ENCODE measurements at places on chromosomes 7 and 10.
A peak's percentile ranks its signal among the peaks of the same experiment; 100 is the strongest.

DNA sequence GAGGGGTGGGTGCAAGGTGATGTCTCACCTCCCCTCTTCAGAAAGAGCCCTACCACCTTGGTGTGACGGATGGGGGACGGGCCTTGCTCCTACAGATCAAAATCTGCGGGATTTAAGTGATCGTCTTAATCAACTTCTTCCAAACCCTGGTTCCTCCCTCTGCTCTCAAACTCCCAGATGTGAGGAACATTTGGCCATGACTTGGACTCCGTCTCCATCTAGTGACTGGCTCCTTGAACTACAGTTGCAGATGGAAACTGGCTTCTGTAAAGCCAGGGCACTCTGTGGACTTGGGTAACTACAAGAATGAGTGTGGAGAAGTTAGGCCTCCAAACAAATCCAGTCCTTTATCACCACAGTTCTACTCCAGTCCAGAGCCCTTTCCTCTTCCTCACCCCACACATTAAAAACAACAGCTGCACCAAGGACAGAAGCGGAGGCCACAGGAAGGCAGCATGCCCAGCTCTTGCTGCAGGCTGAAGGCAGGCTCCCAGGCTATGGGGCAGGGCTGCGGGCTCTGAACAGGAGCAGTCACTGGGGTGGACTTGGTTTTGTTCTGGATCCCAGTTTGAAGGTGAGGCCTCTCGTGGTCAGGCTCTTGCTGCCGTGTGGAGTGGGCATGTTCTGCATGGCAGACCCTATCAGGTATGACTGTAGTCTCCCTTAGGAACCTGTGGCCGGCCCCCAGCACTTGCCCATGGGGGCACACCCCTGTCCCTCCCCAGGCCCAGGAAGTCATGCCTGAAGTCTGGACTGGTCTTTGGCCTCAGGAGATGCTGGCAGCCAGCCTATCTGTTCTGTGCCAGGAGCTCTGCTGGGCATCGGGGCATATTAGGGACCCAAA, 79.4 kb downstream of the VWC2 start:
- DNase-seq: peak; percentile 12

DNA sequence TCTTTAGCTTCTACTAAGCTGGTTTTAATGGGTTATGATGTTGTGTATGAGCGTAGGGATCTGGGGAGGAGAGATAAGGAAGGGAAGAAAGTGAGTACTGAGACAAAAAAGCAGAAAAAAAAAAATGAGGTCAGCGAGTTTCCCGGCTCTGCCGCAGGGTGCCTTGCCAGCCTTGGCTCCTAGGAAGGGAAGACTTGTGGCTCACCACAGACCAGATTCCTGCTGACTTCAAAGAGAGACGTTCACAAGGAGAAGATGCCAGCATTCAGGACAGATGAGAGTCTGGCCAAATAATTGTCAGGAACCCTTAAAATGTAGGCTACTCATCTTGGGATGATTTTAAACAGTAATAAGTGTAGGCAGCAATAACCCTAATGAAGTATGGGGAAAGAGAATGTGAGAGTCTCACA, 11.4 kb upstream of the FAS start:
- DNase-seq: peak; percentile 87

DNA sequence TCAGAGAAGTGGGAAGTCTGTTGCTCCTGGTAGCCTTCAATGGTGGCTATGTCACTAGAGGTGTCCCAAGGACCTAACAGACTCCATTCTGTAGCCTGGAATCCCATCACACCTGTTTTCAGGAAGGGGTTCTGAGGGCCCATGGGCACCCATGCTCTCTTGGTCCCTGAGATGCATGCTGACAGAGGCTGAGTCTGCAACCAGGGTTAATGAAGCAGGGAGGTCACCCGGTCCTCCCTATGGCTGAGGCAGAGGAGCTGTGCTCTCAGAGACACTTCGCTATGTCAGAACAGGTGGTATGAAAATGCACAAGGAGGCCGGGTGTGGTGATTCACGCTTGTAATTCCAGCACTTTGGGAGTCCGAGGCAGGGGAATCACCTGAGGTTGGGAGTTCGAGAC, 452.1 kb downstream of the TCERG1L start:
- DNase-seq: no peak

DNA sequence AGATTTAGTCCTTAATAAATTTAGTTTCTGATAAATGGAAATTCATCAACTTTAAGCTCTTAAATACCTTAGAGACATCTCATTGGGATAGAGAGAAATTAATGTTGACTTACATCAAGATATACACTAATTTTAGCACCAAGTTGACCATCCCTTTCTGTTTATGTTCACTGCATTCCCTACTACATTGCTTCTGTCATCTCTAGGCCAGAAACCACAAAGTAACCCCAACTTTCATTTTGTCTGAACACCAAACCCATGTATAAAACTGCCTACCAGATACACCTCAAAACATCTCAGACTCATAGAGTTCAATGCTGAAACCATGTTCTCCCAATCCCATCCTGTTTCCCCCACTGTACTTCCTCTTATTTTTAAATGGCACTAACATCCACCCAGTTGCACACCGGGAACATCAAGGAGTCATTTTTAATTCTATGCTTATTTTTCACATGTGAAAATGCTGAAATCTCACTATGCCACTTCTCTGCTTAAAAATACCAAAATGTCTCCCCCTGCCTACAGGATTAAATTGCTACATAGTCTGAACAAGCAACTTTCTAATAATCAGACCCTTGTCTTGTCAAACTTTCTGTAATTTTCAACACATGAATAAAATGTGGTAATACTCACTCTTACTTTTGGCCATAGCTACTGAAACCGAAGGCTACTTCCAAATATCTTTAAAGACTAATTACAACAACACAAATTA, 201.6 kb downstream of the SEMA3D start:
- DNase-seq: no peak

GRCh38 chr7:36741866-36742265, 17.6 kb upstream of the AOAH start:
- no peak for DNase-seq

DNA sequence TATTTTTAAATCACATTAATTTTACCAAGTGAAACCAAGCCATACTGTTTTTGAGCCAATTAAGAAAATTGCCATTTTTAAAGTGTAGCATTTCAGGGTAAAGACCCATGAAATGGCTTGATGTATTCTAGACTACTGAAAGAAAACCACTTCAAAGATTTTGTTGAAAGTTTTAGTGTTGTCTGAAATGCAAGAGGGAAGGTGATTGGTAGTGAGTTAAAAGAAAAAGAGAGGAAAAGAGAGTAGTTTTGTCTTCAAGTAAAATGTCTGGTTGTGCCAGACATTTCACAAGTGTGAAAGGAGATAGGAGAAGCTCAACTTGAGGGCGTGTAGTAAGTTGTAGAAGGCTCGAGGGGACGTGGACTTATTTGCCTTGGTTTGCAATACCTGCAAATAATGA, 41.6 kb downstream of the CALML5 start:
- DNase-seq: no peak

- no peak for DNase-seq
These were observed 166.4 kb upstream of the ADO start for GRCh38 chr10:62638062-62638477.

GRCh38 chr7:140518370-140519006, 39.2 kb upstream of the MKRN1 start:
- no peak for DNase-seq

DNA sequence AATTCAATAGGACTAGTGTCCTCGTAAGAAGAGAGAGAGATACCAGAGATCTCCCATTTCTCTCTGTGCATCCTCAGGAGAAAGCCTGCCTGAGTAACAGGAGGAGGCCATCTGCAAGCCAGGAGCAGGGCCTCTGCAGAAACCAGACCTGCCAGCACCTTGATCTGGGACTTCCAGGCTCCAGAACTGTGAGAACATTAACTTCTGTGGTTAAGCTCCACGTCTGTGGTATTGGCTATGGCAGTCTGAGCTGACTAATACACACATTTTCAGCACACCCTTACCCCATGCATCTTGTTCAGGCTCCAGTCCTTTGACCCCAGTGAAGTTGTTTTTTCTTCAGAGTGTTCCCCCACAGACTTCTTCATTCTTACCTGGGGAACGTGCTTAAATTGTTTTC, 3.1 kb upstream of the CRTAC1 start:
- DNase-seq: no peak

GRCh38 chr7:89123871-89124270, 328.3 kb upstream of the TEX47 start:
- DNase-seq: no peak

- DNase-seq: peak; percentile 68
These were observed 27.0 kb downstream of the LMOD2 start for GRCh38 chr7:123682690-123683089.

- no peak for DNase-seq
These were observed 84.1 kb upstream of the PRR15 start for GRCh38 chr7:29479301-29480200.

DNA sequence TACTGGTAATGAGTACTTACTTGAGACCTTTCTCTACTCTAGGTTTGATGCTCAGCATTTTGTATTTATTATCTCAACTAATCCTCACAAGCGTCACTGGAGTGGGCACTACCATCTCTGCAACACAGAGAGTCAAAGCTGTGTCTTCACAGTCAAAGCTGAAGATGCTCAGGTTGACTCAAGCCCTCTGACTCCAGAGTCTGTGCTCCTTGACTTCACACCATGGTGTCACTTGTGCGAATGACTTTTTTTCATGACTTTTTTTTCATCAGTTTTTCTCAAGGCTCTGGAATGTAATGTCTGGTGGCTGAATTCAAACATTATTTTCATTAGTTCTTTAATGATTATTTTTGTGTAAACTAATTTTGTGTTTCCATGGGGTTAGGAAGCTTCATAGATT, 30.4 kb upstream of the TARP start:
- DNase-seq: no peak

DNA sequence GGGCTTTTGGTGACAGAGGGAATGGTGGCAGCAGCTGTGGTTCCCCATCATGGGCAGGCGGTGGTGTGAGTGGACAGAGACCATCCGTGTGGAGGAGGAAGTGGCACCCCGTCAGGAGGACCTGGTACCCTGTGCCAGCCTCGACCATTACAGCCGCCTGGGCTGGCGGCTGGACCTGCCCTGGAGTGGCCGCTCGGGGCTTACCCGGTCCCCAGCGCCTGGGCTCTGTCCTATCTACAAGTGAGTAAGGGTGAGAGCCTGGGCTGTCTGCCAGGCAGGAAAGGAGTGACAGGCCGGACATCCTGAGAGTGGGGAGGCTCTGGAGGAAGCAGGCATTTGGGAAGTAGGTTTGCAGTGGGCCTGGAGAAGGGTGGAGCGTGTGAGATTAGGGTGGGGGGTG, 2.9 kb upstream of the ZNF467 start:
- peak; percentile 48 for DNase-seq

DNA sequence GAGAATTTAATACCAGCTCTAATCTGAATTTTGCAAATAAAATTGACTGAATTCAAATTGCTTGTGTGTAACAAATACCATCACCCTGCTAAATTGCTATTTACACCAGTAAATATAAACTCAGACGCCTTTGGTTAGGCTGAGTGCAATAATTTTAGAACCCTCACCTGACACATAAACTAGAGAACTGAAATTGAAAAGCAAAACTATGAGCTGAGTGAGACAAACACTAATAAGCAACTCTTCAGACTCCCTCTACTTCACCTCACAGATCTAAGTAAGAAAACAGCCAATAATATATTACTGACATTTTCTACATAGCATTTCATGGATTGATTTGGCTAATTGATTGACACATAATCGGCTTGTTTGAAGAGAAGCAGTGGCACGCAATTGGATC, 621.2 kb downstream of the REEP3 start:
- no peak for DNase-seq

DNA sequence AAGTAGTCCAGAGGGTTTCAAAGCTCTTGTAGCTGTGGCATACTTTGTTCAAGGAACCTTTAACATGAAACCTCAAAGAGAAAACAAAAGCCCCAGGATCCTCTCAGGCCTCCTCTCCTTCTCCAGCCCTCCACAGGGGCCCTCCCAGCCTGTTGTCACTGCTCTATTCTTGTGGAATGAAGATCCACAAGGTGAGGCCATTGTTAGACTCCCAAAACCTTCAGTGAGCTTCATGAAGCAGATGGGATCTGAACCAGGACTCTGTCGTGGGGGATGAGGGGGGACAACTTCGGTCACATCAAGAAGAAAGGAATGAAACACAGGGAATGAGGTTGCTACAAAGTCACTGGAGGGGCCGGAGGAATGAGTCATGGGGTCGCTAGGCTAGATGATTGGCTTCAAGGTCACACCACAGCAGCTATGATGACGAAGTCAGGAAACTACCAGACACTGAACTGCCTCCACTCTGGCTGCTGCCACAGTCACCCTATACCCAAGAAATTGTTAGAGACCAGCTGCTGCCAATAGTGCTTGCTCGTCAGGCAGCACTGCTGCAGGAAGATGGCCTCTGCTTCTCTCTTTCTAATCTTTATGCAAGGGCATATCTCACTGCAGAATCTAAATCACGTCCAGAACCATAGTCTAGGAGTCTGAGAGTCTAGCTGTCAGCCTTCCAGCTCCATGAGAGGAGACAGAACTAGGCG, 208.8 kb downstream of the HIBADH start:
- peak; percentile 94 for DNase-seq

- DNase-seq: no peak
These were observed 68.1 kb downstream of the MTERF1 start for GRCh38 chr7:91812388-91812787.

DNA sequence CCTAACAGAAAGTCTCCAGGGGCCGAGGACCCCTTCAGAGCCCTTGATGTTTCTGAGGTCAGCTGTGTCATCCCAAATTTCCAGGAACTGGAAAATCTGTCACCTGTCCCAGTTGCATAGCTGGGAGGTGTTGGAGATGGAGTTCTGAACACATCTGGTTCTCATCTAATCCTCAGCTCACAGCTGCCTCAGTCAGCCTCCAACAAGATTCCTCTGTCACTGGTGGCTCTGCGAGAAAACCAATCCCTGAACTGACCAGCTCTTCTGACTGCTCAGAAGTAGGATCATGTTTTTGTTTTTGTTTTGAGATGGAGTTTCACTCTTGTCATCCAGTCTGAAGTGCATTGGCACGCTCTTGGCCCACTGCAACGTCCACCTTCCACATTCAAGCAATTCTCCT, 37.6 kb upstream of the MYL10 start:
- no peak for DNase-seq

DNA sequence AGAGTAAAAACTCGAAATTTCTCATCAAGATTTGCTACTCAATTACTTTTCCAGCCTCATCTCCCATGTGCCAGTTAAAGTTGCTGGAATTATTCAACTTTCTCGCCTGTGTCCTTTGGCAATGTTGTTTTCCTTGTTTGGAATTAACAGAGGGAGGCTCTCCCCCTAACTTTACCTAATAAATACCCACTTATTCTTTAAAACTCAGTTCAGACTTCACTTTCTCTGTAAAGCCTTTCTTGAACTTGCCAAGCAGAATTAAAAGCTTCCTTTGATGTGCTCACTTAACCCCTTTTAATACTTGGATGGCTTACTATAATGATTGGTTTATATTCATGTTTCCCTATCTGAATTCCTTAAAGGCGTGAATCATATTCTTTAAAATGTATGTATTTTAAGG, 104.1 kb downstream of the MKLN1 start:
- DNase-seq: no peak

- no peak for DNase-seq
These were observed 137.5 kb downstream of the GNAT3 start for GRCh38 chr7:80374321-80374720.

DNA sequence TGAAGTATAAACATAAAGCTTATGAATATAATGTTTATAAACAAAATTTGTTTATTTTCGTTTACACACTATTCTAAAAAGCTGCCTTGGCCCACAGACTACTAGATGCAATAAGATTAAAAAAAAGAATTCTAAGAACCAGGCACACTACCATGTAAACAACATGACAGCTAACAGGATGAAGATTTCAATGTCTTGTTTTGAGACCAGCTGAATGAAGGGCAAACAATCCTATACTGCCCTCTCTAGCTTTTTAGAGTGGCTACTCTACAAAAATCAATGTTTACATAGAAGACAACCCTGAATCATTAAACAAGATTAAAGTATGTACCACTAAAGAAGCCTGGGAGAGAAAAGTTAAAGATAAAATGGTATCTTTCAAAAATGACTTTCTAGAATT, 38.6 kb downstream of the SLC25A40 start:
- DNase-seq: no peak
